ENCODE measurements at places on chromosomes 4 and X.

DNA sequence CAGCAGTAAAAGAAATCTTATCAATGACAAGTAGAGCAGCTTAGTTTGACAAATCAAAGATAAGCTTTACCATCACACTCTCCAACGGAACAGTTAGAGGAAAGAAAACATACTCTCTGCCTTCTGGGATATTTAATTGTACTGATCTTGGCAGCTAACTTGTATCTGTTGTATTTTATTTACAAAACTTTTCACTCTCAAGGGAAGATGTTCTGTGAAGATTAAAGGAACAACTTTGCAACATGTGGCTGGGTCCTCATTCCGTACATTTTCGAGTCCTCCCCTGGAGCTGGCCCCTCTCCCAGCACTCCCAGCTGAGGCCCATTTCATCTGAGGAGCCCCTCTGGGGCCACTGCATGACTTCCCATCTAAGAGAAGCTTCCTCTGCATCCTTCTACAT, 74.4 kb downstream of the RPS3A start:
- no peak for DNase-seq

DNA sequence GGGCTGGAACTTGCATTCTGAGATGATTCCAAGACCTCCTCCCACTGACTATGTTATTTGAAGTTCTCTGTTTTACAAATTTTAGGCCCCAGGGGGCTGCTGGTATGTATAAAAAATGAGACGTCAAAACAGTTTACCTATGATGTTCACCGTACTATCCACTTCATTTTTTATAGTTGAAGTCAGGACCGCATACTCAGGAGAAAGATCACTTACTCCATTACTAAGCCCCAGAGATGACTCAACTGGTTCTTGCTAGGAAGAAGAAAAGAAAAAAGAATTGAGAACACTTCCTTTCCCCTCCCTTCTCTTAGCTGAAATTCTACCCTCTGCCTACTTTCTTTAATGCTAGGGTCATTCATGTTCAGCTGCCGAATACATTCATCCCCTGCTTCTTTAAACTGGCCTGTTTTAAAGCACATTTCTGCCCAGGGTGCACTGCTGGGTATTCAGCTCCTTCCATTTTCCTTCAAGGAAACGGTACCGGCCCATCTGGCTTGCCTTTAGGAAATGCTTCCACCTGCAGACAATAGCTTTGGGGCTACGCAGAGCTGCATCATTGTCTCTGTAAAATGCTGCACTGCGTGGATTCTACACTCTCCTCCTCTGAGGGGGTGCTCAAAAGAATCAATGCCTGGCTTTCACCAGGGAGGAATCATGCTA, 66.2 kb downstream of the IRF2 start:
- DNase-seq: no peak

DNA sequence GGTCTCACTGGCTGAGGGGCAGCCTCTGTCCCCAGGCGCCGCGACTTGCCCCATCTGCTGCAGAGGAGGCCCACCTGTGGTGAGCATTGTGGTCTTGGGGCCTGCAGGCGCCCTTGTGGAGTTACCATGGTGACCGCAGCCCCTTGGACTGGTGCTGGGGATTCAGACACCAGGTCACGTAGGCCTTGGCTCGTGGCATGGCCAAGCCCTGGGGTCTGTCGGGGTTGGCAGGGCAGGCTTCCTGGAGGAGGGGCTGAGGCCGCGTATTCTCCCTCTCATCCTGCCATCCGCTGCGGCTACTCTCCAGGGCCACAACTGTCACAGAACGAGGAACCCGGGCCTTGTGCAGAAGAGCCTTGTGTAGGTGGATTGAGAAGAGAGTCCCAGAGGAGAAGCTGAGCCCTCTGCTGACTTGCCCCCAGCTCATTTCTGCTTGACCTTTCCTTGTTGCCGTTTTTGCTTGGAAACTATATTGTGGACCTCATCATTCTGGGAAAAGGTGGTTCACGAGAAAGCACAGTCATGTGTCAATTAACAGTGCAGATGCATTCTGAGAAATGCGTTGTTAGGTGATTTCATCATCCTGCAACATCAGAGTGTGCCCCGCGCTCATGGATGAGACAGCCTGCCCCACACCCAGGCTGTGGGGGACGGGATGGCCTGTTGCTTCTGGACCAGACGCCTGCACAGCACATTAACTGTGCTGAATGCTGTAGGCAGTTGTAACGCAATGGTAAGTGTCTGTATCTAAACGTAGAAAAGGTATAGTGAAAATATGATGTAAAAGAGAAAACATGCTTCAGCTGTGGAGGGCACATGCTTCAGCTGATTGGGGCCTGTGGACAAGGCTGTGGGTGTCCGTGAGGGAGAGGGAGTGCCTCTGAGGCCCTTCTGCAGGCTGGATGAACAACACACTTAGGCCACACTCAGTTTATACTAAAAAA, 38.5 kb downstream of the TRMT44 start:
- no peak for DNase-seq

GRCh38 chr4:80989921-80990544, 40.5 kb upstream of the BMP3 start:
- DNase-seq: no peak

- no peak for DNase-seq
These were observed 10.5 kb upstream of the TMEM165 start for GRCh38 chr4:55385201-55385649.

DNA sequence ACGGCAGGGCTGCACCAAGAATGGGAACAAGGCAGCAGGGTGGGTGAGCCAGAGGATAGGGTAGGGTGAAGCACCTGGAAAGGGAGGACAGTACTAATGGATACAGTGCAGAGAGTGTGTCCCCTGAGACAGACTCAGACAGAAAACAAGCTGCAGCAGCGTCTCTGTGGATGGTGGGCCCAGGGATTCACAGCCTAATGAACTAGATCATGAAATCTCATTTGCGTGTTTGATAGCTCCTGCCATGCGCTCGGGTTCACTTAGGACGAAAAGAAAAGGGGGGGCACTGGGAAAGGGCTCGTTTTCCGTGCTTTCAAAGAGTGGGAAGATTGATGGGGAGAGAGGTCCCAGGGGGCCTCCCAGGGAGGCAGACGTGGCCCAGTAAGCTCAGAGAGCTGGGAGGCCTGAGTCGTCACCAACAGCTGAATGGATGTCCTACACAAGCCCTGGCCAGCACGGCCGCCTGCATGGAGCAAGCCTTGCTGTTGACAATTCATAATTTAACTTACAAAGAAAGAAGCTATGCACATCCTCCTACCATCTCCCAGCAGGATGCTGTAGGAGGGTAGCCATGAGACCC, 446.9 kb downstream of the BCOR start:
- no peak for DNase-seq

GRCh38 chr4:7429601-7430078, 5.1 kb downstream of the PSAPL1 start:
- DNase-seq: no peak

DNA sequence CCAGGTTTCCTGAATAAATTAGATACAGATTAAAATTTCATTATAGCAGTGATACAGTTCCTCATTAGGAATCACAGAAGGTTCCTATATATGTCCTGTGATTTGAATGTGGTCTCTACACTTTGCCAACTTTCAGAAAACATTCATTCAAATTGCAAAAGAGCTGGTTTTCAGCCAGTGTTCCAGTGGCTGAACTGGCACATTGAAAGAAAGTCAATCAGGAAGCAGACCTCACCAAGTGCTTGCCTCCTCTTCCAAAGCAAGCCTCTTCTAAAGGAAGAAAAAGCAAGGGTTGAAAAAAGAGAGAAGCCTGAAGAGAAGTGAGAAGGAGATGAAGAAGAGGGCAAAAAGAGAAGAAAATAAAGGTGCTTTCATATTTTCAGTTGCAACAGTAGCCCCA, 12.7 kb downstream of the KLHL34 start:
- DNase-seq: no peak

GRCh38 chr4:4388311-4388790, 1.4 kb downstream of the NSG1 start:
- DNase-seq: no peak

- DNase-seq: no peak
These were observed 66.1 kb downstream of the CDS1 start for GRCh38 chr4:84648863-84649647.

- no peak for DNase-seq
These were observed 960 bp upstream of the IL1RAPL1 start for GRCh38 chrX:28586286-28586685.

DNA sequence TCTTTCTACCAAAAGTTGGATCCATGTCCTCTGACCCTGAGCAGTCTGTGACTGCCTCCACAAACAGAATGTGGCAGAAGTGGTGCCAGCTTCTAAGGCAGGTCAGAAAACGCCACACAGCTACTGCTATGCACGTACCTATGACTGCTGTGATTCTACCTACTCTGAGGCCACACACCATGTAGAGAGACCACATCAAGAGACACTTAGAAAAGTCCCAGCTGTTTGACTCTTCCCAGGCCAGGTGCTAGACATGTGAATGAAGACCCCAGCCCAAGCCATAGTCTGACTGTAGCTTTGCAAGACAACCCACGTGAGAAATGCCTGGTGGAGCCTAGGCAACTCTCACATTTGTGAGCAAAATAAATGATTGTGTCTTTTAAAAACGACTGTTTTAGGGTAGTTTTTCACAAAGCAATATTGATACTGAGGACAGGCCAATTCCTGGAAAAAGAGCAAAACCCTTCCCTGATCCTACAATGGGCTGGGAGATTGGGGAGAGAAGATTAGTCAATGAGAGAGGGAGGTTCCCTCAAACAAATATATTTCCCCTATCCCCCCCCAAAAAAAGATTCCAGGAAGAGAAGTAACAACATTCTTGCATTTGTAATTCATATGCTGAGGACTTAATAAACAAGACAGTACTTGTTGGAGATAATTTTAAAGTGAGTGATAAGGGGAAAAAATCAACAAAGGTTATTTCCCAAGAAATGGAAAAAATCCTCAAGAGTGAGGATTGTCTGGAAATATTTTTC, 33.3 kb downstream of the FRYL start:
- DNase-seq: no peak

GRCh38 chrX:35670889-35671288, 127.3 kb upstream of the MAGEB16 start:
- no peak for DNase-seq

DNA sequence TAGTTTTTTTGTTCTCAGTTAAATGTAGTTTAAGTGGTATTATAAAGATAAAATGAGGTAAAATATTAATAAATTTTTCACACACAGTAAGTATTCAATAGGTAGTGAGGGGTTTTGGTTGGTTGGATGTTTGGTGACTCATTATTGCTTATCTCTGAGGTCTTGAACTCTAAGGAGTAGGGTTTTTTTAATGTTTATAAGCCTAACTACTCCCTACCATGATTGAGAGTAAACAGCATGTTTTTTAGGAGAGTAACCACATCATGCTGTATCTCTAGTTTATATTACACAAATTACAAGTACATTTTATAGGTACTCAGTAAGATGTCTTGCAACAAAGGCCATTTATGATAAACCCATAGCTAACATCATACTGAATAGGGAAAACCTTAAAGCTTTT, 181.6 kb downstream of the MAPK10 start:
- no peak for DNase-seq

DNA sequence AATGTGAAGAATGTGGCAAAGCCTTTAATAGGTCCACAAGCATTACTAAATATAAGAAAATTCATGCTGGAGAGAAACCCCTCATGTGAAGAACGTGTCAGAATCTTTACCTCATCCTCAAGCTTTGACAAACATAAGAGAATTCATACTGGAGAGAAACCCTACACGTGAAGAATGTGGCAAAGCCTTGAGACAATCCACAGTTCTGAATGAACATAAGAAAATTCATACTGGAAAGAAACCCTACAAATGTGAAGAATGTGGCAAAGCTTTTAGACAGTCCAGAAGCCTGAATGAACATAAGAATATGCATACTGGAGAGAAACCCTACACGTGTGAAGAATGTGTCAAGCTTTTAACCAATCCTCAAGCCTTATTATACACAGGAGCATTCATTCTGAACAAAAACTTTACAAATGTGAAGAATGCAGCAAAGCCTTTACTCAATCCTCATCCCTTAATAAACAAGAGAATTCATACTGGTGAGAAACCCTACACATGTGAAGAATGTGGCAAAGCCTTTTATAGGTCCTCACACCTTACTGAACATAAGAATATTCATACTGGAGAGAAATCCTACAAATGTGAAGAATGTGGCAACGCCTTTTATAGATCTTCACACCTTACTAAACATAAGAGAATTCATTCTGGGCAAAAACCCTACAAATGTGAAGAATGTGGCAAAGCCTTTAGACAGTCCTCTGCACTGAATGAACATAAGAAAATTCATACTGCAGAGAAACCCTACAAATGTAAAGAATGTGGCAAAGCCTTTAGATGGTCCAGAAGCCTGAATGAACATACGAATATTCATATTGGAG, 51.1 kb downstream of the ZNF732 start:
- DNase-seq: no peak

GRCh38 chrX:13001961-13002671, 27.2 kb downstream of the TMSB4X start:
- DNase-seq: no peak

DNA sequence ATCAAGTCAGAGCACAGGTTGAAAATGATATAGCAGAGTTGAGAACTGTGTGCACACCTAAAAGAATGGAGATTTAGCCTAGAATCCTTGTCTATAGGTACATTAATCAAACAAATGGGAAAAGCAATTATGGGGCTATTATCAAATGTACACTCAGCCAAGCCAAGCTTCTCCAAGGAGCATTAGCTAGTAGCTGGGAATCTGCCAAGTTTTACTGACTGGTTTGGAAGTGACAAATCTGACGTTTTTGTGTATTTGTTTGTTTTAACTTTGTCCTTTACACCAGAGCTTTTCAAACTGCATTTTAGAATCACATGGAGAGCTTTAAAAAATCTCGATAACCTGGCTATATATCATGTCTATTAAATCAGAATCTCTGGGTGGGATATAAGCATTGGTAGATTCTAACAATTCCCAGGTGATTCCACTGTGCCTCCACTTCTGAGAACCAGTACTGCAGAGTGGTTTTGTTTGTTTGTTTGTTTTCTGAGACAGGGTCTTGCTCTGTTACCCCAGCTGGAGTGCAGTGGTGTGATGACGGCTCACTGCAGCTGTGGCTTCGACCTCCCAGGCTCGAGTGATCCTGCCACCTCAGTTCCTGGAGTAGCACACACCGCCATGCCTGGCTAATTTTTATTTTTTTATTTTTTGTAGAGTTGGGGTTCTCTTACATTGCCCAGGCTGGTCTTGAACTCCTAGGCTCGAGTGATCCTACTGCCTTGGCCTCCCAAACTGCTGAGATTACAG, 279.8 kb downstream of the UNC5C start:
- no peak for DNase-seq

DNA sequence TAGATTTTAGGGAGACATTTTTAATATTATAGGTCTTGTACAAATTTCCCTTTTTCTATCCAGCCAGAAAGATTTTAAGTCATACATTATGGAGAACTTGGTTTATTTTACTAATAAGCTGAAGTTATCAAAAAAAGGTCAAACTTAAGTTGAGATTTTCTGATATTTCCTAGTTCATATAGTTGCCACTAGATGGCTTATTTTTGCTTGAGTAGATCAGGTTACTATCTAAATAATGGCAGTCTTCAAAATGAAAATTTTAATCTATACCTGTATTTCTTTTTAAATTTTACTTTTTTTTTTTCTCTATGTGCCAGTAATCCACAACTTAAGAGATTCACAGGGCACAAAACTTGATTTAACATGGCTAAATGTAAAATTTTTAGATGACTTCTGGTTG, 52.3 kb downstream of the USP9X start:
- no peak for DNase-seq

GRCh38 chr4:26938516-26938915, 77.9 kb downstream of the STIM2 start:
- DNase-seq: no peak
